Stimulated activated CD8-positive, alpha-beta memory T cell treated with anti-CD3 and anti-CD28 coated beads, Interleukin-15, amount 100 ng/mL, for 24 hours (primary cell): ENCODE measurements at places on chromosomes 4 and X.

- DNase-seq = no peak
These were observed 12.8 kb upstream of the LIMCH1 start for GRCh38 chr4:41525129-41525528.

GRCh38 chr4:48343035-48343434 lies 1.7 kb downstream of the SLAIN2 start:
- DNase-seq = no peak

DNA sequence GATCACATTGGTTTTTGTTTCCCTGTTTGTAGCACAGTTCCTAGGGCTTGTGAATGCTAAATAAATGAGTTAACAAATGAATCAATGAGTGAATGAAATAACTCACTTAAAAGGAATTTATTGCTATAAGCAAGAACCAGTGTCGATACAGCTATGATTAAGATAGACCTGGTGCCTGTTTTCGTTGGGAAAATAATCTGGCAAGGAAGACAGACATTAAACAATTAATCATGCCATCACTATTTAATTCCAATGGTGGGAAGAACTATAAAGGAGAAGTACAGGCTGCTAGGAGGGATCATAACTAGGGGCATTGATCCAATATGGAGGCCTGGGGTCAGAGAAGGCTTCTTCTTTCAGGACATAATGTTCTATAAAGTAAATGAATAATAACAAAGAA lies 4.5 kb upstream of the CBR4 start:
- no peak for DNase-seq

- no peak for DNase-seq
These were observed at the start of gene NWD2 for GRCh38 chr4:37244583-37245390. Gene NWD2, plus strand, starts transcription at chr4:37244743. Its CDS starts 325 bp downstream, at chr4:37245068.

DNA sequence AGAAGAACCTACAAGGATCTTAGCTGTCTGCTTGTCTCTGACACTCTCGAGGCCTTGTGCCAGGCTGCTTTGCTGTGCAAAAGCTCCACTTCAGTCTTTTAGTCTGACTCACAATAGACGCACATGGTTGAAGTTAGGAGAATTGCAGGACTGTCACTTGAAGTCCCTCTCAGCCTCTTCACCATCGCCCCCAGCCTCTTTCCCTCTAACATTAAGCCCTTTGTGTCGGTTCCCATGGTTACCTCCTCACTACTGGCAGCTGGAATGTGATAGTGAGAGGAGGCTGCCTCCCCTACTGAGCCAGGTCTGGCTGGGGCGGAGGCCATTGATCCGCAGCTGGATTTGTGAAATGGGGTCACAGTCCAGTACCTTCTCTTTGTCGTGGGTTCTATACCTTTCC lies 201.8 kb downstream of the SOWAHB start:
- DNase-seq = no peak

GRCh38 chrX:83535417-83536196 lies 27.5 kb downstream of the POU3F4 start:
- DNase-seq = no peak

DNA sequence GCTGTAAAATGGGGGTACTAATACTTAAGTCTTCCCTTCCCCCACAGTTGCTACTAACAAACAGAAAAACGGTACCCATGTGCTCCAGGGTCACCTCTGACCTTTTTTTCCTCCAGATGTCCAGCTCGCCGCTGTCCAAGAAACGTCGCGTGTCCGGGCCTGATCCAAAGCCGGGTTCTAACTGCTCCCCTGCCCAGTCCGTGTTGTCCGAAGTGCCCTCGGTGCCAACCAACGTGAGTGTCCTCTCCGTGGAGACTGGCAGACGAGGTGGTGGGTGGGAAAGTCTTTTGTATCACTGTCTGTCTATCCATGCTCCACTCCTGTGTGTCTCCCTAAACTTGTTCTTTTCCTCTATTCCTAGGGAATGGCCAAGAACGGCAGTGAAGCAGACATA lies 5.1 kb downstream of the UBA1 start:
- DNase-seq = no peak

DNA sequence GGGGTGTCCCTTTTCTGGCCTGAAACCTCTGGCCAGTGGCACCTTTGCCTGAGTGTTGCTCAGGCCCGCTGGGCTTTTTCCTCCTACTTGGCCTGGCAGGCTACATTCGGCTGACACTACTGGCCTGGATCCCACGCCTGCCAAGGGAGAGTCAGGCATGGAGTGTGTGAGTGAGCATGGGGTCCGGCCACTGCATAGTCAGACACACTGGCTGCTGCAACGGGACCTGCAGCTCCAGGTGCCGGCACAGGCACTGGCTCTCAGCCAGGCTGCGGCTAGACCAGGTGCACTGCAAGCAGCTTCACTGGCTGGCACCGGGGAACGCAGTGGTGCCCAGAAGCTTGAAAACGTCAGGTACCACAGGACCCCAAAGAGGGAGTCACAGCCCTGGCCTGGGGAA lies 434.9 kb downstream of the ARHGAP24 start:
- DNase-seq = no peak

- no peak for DNase-seq
These were observed 92.0 kb upstream of the STS start for GRCh38 chrX:7055386-7056137.

DNA sequence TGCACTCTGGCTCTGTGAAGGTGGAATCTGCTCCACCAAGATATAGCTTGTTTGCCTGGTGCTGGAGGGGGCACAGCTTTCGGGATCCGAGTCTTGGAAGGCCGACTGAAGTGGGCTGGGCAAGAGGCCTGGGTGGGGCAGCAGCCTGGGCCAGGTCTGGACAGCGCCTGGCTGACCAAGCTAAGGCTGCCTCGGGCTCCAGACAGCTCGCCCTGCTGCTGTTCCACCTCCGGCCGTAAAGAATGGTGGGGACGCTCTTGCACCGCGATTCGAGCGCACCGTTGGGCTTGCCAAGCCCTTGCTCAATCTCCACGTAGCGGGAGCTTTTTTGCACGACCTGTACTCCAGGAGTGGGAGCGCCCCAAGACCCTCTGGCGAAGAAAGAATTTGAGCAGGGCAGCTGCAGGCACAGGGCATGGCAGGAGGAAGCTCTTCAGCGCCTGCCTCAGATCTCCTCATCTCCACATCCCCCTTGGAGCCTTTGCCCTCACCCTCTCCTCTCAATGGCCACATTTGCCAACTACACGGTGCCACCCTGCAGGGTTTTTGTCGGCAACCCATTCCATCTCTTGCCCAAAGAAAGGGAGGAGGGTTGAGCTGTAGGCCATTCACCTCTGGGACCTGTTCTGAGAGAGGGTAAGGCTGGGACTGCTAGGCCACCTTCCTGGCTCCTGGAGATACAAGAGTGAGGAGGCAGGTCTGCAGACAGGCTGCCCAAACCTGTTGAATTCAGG lies 18.9 kb downstream of the CNGA2 start:
- no peak for DNase-seq

DNA sequence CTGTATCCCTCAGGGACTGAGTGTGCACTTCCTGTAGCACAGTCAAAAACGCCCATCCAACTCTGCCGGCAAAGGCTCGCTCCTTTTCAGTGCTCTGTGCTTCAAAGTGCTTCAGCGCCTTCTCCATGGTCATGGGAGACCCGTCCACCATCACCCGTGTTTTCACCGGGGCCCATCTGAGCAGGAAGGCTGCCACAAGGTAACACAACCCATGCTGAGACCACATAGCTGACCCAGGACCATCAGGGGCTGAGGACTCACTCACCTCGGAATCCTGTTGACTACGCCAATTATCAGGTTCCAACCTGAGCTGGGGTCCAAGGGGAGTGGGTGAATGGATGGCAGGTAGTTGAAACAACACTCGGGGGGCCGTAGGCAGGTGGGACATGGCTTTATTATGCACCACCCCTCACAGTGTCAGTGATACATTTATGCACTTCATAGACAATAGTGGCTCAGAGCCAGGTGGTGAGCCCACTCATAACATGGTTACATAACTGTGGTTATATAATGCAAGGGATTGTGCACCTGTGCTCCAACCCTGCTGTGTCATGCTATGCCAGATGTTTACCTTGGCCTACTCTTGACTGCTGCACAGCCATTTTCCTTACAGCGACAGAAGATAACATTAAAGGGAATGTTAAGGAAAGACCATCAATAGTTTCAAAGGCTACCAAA lies 227.8 kb downstream of the ADGRL3 start:
- no peak for DNase-seq

DNA sequence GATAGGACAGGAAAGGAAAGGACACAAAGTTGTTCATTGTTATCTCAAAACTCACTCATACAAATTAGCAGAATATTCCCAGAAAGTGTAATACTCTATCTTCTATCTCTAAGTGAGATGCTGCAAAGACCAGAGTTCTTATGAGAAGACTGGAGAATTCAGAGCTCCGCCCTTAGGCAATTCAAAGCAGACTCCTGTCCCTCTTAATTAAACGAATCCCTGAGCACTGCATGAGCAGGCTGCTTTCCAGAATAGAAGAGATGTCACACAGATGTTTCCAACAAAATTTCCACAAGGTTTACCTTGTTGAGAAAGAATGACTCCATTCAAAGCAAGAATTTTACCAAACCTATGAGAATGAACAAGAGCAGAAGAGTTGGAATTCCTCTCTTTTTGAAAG lies 630.8 kb upstream of the INTU start:
- DNase-seq = no peak

DNA sequence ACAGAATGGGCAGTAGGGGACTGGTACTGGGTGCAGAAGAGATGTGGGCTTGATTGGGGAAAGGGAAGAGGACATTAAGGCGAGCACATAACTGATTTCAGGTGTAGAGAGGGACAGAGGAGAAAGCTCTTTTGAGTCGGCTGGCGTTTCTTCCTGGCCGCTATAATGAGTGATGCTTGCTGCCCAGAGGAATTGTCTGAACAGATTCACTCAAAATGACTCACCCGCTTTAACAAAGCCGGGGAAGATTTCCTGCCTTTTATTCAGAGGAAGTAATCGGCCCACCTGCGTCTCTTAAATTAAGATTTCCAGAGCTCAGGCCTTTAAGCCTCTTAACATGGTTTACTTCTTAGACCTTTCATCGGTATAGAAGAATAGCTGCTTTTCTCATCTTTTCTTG lies 102.1 kb upstream of the AP1S2 start:
- no peak for DNase-seq

- DNase-seq = no peak
These were observed 331.0 kb upstream of the EMCN start for GRCh38 chr4:100848841-100849240.

- DNase-seq = no peak
These were observed 91.5 kb upstream of the GALNT7 start for GRCh38 chr4:173076903-173077634.

DNA sequence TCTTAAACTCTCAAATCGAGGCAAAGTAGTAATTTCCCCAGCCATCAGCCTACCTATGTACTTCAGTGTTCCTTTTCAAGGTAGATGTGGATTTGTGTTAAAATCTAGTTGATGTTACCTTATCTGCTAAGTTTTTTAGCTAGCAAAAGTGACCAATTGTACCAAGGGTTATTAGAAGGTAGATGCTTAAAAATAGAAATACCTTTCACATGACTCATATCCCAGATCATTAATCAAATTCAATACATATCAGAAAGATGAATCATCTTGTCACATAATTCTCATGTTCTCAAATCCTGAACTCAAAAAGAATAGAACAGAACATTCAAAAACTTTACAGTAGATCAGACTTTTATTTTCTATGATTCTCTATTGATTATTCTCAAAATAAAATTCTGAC lies 3.5 kb downstream of the ENAM start:
- DNase-seq = no peak

- DNase-seq = no peak
These were observed 247.3 kb upstream of the DIPK2B start for GRCh38 chrX:45447995-45448394.

DNA sequence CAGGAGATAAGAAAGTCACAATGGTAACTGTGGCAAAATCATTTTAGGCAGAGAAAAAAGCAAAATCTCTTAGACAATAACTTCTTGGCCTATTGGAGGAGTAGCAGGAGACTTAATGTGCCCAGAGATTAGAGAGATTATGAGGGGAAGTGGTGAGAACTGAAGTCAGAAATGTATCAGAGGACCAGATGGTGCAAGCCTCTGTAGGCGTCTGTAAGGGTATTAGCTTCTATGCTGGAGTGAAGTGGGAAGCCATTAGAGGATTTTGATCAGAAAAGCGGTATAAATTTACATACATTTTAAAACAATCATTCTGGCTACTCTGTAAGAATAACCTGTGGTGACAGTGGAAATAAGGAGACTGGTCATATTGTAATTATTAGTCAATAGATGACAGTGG lies 236.7 kb downstream of the FAT4 start:
- DNase-seq = no peak

DNA sequence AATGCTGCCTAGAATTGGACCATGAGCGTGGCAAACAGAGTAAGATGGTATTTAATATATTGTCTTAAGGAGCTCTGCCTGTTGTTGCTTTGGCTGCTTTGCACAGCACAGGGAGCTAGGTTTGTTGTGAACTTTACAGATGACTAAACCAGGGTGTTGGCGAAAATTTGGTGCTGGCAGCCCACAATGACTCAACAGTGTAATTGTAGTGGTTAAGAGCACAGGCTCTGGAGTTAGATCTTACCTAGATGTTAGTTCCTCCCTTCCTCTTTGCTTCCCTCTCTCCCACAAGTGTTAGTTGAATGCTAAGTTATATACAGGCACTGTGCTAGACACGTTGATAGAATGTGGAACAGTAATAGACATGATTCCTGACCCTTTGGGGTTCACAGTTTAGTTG lies 128.9 kb upstream of the TRPC5 start:
- no peak for DNase-seq

DNA sequence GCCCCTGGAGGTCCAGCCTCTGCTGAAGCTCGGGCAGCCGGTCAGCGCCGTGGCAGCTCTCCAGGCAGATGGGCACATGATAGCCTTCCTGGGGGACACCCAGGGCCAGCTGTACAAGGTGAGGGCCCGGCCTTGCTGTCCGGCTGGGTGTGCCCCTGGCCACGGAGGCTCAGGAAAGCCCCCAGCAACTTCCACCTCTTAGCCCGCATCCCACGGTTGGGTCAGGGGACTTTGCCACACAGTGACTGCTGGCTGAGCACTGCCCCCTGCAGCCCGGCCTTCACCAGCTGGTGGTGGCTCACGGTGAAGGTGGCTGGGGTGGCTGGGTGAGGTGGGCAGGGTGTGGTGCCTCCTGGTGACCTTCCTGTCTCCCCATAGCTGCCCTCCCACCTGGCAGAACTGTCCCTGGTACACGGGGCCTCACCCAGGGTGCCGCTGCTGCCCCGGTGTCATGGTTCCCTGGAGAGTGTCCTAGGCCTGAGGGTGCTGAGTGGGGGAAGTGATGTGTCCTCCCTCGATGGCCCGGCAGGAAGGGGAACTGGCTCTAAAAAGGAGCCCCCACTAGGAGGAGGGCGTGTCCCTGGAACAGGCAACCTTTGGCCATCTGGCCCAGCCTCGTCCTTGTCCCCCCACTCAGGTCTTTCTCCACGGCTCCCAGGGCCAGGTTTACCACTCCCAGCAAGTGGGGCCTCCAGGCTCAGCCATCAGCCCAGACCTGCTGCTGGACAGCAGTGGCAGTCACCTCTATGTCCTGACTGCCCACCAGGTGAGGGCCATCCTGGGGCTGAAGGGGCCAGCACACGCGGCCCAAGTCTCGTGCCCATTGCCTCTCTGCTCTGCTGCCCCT lies 4.5 kb downstream of the PLXNB3 start:
- no peak for DNase-seq
